ENCODE measurements at places on chromosomes 1 and 21.

DNA sequence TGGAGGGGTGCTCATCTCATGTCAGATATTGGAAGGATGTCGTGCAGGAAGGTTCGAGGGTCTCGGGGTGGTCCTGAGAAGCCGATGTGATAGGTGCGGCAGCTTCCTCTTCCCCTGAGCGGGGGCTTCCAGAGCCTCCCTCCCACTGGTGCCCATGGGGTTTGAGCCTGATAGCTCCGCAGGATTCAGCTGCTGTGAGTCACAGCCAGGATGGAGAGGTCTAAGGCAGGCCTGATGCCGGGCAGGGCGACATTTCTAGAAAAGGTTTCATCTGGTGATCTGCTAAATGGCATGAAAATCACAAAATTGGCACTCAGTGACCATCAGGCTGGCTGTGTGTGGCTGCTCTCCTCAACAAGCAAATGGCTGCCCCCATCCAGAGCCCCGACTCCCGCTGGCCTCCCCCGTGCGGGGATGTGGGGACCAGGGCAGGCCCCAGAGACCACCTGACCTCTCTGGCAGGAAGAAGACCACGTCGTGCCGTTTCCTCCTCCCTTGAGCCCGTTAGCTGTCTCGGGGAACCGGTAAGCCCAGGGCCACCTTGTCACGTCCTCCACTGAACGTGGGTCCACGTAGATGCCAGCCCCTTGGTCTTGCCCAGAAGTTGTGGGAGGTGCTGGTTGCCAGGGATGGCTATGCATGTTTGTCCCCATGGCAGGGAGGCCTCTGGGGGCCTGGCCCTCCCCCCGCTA, 66.1 kb downstream of the SKI start:
- no peak for DNase-seq

- DNase-seq: no peak
These were observed 52.2 kb downstream of the RAB3GAP2 start for GRCh38 chr1:220219865-220220698.

DNA sequence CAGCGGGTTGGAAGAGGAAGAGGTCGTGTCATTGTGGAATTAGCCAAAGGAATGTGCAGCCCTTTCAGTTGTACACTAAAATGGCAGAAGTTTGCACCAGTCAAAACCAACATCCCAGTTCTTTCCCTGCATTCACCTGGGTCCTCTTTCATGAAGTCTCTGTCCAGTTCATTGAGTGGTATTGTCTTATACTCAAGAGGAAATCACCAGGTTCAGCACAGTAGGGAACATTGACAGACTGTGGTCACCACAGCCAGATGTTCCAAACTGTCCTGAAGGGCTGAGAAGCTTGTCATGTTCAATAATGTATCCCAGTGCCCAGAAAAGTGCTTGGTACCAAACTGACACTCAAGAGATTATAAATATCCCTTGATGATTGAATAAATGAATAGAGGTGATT, 131.6 kb downstream of the GLUL start:
- no peak for DNase-seq

DNA sequence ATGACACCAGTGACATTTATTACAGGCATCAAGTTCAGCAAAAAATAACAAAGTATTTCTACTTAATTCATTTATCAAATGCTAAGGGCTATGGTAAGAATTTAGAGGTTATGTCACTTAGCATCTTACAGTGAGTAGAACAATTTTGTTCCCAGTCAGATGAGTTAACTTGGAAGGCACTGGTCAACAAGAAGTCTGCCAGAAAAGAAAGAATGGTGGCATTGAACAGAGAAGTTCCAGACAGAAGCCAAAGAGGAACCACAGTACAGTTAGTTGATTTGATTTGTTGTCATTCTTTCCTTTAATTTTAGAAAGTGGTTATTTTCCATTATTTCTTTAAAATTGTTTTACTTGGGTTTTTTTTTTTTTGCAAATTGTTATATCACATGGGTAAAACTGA, 232.2 kb upstream of the PKN2 start:
- DNase-seq: no peak
